Stimulated activated CD8-positive, alpha-beta memory T cell treated with anti-CD3 and anti-CD28 coated beads, Interleukin-15, amount 100 ng/mL, for 4 hours (primary cell): ENCODE measurements at places on chromosomes 13 and 19.

DNA sequence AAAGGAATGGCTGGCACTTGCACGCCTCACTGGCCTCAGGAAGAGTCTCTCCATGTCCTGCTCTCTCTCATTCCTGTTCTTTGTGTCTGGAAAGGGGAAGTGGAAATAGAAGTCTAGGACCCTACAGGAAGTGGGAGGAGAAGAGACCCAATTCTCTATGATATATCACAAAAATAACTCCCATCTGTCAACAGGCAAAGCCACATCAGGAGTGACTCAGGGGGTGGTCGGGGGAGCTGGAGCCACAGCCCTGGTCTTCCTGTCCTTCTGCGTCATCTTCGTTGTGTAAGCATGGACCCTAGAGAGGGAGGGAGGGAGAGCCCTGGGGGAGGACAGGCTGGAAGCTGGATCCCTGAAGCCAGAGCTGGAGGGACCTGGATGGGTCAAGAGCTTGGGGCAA is 3.0 kb downstream of the SIGLEC9 start:
- no peak for DNase-seq

GRCh38 chr19:33879818-33880575 is 83.3 kb downstream of the KCTD15 start:
- no peak for DNase-seq

DNA sequence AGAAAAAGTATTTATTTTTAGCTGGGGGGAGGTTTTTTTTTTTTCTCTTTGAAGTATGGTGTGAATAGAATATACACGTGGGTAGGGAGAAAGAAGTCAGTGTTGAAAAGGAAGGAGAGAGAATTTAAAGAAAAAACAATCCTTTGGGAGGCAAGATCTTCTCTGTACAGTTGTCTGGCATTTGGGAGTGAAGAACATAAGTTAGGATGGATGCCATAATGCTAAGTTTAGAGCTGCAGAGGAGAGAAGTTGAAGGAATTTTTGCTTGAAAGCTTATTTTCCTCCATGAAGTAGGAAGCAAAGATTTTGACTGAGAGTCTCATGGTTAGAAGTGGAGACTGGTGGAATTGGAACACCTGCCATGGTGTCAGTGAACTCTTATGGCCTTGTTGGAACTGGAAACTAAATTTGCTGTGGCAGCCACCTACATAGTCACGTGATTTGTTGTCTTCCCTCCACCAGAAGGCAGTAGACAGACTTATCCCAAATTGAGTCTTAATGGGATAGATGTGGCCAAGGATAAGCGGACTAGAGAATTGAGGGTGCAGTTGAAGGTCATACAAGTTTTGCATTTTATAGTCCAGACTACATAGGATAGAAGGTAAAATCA is 22.0 kb downstream of the NDFIP2 start:
- no peak for DNase-seq

DNA sequence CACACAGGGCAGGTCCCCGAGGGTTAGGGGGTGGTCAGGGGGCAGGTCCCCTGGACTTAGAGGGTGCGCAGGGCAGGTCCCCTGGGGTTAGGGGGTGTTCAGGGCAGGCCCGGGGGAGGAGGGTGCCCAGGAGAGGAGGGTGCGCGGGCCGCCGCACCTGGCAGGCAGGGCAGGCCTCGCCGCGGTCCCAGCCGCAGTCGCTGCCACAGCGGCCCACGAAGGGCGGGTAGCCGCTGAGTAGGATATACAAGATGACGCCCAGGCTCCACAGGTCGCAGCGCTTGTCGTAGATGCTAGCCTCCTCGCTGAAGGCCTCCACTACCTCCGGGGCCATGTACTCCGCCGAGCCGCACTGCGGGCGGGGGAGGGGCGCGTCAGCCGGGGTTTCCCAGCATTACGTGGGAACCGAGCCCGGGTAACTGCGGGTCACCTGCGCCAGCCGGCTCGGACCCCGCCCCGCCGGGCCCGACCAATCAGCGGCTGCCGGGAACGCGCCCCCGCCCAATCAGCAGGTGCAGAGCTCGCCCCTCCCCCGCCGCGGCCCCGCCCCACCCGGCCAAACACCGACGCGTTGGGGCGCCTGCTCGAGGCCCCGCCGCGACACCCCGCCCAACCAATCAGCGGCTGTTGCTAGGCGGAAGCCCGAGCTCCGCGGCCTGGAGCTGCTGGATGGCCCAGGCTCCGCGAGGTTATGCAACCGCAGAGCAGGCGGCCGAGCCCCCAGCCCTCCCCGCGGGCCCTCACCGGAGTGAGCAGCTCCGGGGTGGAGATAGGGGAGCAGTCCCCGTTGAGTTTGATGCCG is 9.2 kb downstream of the MKNK2 start:
- DNase-seq, result peak; percentile 99

DNA sequence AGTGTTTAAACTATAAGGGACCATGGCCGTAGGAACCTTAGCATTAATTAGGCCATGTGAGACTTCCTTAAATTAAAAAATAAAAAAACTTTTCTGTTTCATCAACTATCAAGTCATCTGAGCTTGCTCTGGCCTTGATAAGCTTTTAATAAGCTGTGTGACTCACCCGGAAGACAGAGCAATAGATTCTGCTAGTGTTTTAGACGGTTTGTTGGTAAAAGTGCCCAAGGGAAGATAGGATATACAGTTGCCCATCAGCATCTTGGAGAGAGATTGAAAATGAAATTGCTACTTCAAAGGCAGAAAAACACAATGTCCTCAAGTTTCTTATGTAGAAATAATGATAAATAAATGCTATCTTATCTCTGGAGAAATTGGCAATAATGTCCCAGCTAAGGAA is 31.2 kb upstream of the RCBTB2 start:
- DNase-seq, result no peak

DNA sequence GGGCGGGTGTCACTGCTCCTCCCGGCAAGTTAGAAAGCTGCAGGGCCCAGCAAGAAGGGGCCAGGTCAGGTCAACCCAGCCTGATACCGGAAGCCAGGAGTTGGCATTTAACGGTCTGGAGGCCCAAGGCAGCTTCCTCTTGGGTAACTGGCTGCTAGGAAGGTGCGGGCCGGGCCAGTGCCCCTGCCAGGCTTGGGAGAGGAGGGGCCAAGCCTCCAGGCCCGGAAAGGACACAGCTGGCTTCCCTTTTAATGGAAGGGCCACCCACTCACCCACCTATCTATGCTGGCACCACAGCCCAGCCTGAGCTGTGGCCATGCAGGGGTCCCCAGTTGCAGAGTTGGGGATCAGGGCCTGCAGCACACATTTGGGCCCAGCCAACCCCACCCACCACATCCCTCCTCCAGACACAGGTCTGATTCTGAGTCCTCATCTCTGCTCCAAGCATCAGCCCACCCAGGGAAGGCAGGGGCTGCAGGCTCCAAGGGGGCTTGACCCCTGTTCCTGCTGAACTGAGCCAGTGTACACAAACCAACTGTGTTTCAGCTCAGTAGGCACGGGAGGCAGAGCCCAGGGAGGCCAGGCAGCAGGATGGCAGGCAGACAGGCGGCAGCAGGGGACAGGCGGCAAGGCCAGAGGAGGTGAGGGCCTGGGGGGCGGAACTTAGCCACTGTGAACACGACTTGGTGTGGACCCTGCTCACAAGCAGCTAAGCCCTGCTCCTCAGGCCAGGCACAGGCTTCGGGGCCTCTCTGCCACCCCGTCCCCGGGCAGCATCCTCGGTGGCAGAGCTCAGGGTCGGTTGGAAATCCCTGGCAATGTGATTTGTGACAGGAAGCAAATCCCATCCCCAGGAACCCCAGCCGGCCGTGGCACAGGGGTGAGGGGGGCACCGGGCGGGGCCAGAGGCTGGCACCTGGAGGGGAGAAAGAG is 40.8 kb downstream of the ZSWIM4 start:
- no peak for DNase-seq

DNA sequence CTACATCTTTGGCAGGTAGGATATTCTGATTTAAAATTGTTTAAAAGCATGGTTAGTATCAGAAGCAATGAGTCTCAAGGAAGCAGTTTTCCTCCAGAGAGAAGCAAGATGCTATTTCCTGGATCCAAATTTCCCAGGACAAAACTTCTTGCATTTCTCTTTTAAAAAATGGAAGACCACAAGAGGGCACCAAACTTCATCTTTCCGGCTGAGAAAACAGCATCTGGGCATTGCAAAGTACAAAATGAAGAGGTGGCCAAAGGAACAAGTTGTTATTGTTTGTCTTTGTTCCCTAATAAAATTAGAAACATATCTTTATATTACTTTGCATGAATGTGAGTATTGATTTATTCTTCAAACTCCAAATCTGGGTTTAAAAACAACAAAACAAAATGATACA is 60.0 kb upstream of the LRCH1 start:
- no peak for DNase-seq

GRCh38 chr13:41700790-41701310 is 243.5 kb downstream of the RGCC start:
- no peak for DNase-seq
